ENCODE measurements at places on chromosomes 3 and 15.

GRCh38 chr3:151350656-151351055 lies 21.3 kb upstream of the P2RY13 start:
- no peak for DNase-seq

DNA sequence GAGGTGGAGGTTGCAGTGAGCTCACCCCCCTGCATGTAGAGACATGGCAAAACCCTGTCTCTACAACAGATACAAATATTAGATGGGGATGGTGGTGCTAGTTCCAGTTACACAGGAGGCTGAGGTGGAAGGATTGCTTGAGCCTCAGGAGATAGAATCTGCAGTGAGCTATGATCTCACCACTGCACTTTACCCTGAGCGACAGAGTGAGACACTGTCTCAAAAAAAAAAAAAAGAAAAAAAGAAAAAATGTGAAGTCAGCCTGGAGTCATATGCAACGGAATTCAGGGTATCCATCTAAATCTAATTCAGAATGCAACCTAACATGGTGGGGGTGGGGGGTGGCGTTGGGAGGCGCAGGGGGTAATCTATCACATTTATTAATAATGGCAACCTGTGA lies 37.1 kb upstream of the NR2F2 start:
- no peak for DNase-seq

DNA sequence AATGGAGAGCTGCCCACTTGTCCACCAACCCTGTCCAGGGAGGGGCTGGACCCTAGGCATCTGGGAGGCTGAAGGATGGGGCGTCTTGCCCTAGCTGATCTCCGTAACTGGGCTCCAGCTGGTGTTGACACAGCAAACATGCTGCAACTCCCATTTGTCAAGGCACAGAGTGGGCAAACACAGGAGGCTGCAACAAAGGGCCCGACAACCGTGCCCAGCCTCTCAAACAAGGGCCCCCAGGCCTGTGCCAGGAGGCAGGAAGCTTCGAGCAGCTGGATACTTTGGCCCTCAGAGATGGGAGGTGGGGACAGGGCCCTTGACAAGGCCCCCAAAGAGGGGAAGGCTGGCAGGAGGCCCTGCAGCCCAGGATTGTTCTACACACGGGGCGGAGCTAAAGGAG lies 64.2 kb upstream of the TMEM115 start:
- no peak for DNase-seq

DNA sequence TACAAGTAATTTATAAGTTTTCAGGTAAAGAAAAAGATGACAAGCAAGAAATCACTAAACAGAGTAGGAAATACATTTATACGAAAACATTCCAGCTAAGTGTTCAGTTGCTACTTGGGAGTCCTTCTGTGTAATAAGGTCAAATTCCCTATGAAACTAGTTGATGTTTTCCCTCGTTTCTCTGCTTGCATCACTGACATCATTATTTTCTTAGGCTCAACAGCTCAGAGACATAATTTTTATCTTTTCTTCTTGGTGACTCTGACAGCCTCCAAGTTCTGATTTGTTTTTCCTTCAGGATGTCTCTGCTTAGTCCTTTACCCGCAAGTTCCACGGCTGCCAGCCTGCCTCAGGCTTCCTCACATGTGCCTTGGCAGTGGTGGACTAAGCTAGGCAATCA lies 173.6 kb downstream of the P3H2 start:
- no peak for DNase-seq

- DNase-seq, result no peak
Observed at GRCh38 chr15:95558131-95558530, 772.4 kb upstream of the NR2F2 start.

- DNase-seq, result no peak
Observed at GRCh38 chr15:88382482-88382983, 84.7 kb downstream of the MRPL46 start.

GRCh38 chr3:17885986-17886385 lies 143.6 kb upstream of the TBC1D5 start:
- no peak for DNase-seq

- DNase-seq, result no peak
Observed at GRCh38 chr3:94162700-94163099, 99.8 kb downstream of the NSUN3 start.

- DNase-seq, result peak; percentile 32
Observed at GRCh38 chr3:47283193-47283537, 421 bp downstream of the KLHL18 start.

DNA sequence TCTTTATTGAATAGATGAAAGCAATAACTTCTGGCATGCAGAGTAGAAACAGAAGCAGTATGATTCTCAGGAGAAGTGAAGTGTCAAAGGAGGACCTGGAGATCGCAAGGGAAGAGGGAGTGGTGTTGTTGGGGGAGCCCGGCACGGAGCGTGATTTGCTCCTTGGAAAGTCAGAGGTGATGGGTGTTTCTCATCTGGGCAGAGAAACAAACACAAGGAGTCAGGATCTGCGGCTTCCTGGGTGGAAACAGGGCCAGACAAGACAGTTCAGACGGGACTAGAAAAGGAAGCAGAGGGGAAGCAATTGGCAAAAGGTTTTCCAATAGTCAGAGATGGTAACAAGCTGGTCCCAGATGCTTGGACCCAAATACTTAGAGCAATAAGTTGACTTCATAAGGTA lies 34.4 kb upstream of the CCDC80 start:
- no peak for DNase-seq
